ENCODE measurements at places on chromosomes 7 and 10. TPM values are rescaled to one million over a fixed set of nuclear protein-coding genes. Genes with fewer than 3 reads are reported as not detected.

- no peaks in the 10 kb centered on the region for H3K4me1 ChIP-seq
- H3K4me3 ChIP-seq: no peak overlapping the region
- no peaks in the 10 kb centered on the region for H3K36me3 ChIP-seq
- DNase-seq: no peak
- no peaks in the 10 kb centered on the region for H3K27me3 ChIP-seq
Measured at GRCh38 chr7:106165337-106165736, 53.2 kb upstream of the SYPL1 start.

GRCh38 chr7:94579470-94579869, 69.9 kb downstream of the CASD1 start:
- no peak overlapping the region for H3K4me3 ChIP-seq
- H3K27me3 ChIP-seq: no peaks in the 10 kb centered on the region
- DNase-seq: no peak
- no peak overlapping the region for H3K27ac ChIP-seq
- peaks cover 4% of the 10 kb centered on the region for H3K4me1 ChIP-seq

FANK1 gene
- 9.0 TPM for total RNA-seq

DNA sequence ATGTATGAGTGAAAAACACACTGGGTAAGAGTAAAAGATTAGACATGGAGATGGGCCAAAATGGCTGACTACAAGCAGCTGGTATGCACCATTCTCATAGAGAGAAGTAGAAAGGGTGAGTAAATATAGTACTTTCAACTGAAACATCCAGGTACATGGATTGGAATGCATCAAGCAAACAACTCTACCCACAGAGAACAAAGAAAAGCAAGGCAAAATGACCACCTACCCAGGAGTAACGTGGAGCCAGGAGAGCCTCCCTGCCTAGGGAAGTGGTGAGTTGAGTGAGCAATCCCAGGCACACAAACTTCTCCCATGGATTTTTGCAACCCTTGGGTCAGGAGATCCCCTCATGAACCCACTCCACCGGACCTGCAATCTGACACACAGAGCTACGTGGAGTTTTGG, 212.8 kb downstream of the PTN start:
- no peak overlapping the region for H3K4me3 ChIP-seq
- no peak for DNase-seq
- H3K27me3 ChIP-seq: no peaks in the 10 kb centered on the region

DNA sequence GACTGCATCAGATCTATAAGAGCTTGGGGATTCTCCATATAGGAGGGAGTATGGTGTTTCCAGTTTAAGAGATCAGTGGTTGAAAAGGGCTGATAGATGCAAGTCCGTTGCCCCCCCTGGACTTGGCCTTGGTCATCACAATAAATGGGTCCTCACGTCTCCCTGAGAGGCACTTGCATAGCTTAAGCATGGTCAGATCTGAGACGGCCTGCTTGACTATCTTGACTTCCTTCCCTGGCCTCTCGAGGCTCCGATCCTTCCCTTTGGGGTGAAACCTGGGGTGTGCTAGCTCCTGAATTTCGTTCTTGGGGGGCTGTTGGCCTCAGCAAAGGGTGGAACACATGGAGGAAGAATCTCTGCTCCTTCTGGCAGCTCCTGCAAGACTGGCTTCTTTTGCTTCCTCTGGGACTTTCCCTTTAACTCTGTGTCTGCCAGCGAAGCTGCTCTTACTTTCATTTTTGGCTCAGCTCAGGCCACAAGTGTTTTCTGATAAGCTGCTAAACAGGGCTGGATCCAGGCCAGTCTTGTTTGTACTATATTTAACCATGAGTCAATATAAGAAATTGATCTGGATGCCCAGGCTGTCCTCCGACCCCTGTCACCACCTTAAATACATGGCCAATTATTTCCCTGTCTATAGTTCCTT, 11.2 kb upstream of the ZNF485 start:
- no peak overlapping the region for H3K4me3 ChIP-seq
- no peak for DNase-seq
- H3K4me1 ChIP-seq: no peaks in the 10 kb centered on the region
- H3K27me3 ChIP-seq: no peaks in the 10 kb centered on the region

NKX2-3 gene
- total RNA-seq: not detected

C10orf53 gene
- not detected for total RNA-seq

GRCh38 chr10:96176985-96177384, 46.9 kb downstream of the ZNF518A start:
- no peak for DNase-seq
- H3K27me3 ChIP-seq: no peaks in the 10 kb centered on the region
- H3K36me3 ChIP-seq: no peaks in the 10 kb centered on the region
- H3K27ac ChIP-seq: no peak overlapping the region

AKR1C8 gene
- total RNA-seq: not detected

NEUROD6 gene
- total RNA-seq: not detected

ADAM12 gene
- 0.92 TPM for total RNA-seq

- DNase-seq: no peak
- H3K36me3 ChIP-seq: no peaks in the 10 kb centered on the region
- no peaks in the 10 kb centered on the region for H3K4me1 ChIP-seq
- no peaks in the 10 kb centered on the region for H3K27me3 ChIP-seq
- H3K4me3 ChIP-seq: no peak overlapping the region
Measured at GRCh38 chr7:138838166-138838565, 40.2 kb upstream of the ATP6V0A4 start.

DNA sequence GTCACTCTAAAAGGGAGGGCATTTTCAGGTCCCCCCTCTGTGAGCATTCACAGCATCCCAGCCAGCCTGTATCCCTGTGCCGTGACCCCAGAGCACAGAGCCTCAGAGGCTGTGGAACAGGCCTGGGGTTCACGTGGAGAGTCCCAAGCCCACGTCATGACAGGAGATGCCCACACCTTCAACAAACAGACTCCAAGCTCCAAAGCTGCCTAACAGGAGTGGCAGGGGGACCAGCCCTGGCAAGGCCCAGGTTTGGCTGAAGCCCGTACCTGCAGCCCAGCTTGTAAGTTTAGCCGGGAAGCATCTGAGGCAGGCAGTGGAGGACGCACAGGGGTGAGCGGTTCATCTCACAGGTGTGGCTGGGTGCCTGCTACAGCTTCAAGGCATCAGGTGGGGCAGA, 33.5 kb downstream of the LHPP start:
- no peak overlapping the region for H3K27ac ChIP-seq
- peaks cover 29% of the 10 kb centered on the region for H3K4me1 ChIP-seq
- DNase-seq: no peak
- no peak overlapping the region for H3K4me3 ChIP-seq
- no peaks in the 10 kb centered on the region for H3K36me3 ChIP-seq

DNA sequence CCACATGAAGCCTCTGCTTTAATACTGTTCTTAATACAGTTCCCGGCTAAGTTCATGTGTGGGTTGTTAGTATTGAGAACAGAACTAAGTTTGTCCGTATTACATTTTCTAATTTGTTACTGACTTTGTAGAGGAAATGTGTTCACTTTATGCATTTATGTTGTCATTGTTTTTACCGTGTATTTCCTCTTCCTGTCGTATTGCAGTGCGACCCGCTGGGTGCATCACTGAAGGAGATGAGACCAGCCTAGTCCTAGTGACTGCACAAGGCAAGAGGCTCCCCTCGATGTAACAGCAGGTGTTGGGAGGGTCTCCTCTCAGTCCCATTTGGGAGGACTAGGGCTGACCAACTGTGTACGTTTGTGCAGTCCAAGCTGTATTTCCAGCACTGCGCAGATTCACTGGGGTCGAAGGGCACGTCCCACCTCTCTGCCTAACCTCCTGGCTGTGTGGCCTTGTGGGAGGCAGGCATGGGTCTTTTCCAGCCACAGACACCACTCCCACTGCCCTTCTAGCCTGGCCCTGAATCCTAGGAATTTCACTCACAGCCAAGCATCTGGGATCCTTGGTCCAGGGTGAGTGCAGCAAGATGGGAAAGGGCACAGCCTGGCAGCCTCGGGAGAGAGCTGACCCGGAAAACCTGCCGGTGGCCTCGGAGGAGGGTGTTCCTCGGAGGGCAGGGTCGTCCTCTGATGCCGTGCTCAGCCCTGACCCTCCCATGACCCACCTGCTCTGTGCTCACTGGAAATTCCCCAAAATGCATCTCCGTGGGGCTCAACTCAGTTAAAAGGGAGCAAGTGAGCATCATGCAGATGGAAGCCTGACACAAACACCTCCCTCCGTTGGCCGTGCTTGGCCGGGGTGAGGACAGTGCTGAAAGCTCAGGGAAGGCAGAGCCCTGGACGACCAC, 63.9 kb upstream of the FAM20C start:
- no peak overlapping the region for H3K4me3 ChIP-seq
- H3K27me3 ChIP-seq: no peaks in the 10 kb centered on the region
- peaks cover 8% of the 10 kb centered on the region for H3K4me1 ChIP-seq
- H3K27ac ChIP-seq: no peak overlapping the region

DNA sequence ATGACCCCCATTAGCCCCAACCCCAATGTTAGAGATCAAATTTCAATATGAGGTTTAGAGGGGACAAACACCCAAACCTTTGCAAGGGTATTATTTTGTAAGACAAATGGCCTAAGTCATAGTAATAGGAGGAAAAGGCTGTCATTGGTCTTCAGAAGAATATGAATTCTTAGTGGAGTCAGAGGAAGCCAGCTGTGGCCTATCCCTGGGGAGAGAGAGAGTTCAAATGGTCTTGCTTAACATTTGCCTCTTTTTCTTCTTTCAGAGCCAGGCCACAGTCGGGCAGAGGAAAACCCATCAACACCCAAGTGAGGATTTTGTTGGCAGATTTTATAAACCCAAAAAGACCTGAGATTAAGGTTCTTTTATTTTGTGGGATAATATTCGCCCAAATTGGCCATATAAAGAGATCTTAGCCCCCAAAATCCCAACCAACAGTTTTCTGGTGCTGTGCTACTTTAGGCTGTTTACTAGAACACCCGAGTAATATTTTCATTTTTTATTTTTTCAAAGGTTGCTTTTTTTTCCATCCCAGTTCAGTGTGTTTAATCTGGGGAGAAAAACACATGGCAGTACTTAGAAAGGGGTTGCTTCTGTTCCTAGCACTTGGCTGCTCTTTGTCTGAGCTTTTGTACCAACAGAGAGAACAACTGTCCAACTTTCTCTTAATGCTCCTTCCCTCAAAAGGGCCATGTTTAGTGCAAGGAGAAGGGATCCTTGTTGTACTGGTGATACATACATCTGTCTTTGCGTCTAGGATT, 26.8 kb upstream of the ARMC3 start:
- no peaks in the 10 kb centered on the region for H3K36me3 ChIP-seq
- no peaks in the 10 kb centered on the region for H3K27me3 ChIP-seq
- no peak overlapping the region for H3K4me3 ChIP-seq

ANK3 gene
- 113 TPM for total RNA-seq

- peak overlapping the region; percentile 51 for H3K4me3 ChIP-seq
- H3K4me1 ChIP-seq: peaks cover 10% of the 10 kb centered on the region
- H3K27ac ChIP-seq: no peak overlapping the region
- H3K27me3 ChIP-seq: no peaks in the 10 kb centered on the region
Measured at GRCh38 chr10:133379801-133380666, 972 bp downstream of the PAOX start.

- no peaks in the 10 kb centered on the region for H3K27me3 ChIP-seq
- no peak overlapping the region for H3K4me3 ChIP-seq
- H3K36me3 ChIP-seq: peaks cover 8% of the 10 kb centered on the region
- no peak overlapping the region for H3K27ac ChIP-seq
Measured at GRCh38 chr10:43188702-43189101, 50.5 kb downstream of the CSGALNACT2 start.

PIP gene
- not detected for total RNA-seq

DNA sequence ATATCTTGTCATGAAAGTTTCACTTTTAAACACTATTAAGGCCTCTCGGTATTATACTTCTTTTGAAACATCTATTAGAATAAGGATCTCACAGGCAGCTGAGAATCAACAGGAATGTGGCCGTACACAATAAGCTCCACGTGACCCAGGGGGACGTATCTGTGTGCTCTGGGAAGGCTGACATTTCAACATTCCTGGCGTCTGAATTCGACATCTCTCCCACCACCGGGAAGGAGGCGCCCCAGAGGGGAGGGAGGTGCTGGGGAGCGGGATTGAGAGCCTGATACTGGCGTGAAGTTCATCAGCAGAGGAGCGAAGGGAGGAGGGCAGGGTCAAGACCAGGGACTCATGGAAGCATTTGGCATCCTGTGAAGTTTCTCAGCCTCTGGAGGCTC, 401.3 kb downstream of the DNAJB6 start:
- H3K4me1 ChIP-seq: no peaks in the 10 kb centered on the region
- H3K27me3 ChIP-seq: no peaks in the 10 kb centered on the region
- no peak overlapping the region for H3K27ac ChIP-seq
- no peak for DNase-seq
- H3K36me3 ChIP-seq: no peaks in the 10 kb centered on the region

DNA sequence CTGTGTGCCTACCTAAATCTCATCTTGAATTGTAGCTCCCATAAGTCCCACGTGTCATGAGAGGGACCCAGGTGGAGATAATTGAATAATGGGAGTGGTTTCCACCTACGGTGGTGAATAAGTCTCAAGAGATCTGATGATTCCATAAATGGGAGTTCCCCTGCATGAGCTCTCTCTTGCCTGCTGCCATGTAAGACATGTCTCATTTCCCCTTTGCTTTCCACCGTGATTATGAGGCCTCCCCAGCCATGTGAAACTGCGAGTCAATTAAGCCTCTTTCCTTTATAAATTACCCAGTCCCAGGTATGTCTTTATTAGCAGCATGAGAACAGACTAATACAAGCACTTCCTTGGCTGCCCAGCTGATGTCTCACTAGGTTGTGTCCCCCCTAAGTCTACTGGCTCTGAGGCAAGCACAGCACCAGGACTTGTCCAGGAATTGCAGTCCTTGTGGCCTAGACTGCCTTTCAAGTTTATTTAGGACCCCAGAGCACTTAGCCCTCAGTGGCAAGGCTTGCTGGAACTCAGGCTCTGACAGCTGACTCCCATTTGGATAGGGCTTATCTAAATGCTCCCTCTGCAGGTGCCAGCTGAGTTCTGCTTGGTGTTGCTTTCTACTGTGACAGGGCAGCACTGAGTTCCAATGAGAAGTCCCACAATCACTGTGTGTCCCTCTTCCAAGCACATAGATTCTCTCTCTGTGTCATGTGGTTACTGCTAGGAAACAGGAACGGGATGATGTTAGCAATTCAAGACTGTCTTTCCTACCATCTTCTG, 59.0 kb upstream of the TAS2R16 start:
- H3K27me3 ChIP-seq: no peaks in the 10 kb centered on the region
- no peak overlapping the region for H3K27ac ChIP-seq
- no peaks in the 10 kb centered on the region for H3K36me3 ChIP-seq
- no peak overlapping the region for H3K4me3 ChIP-seq

PPP1R17 gene
- not detected for total RNA-seq

DNA sequence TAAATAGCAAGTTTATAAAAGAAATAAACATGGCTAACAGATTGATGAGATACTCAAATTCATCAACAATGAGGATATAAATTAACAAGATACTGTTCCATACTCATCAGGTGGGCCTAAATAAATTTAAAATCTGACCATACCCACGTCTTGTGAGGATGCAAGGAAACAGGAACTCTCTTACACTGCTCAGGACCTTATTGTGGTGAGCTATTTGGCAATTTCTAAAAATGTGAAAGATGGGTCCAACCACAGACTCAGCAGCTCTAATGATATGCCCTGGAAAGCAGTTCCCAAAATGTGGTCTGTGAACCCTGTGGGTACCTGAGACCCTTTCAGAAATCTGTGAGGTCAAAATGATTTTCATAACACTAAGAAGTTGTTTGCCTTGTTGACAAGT, 21.5 kb downstream of the RPP38 start:
- H3K4me1 ChIP-seq: no peaks in the 10 kb centered on the region
- no peaks in the 10 kb centered on the region for H3K27me3 ChIP-seq
- no peak overlapping the region for H3K27ac ChIP-seq
- peaks cover 9% of the 10 kb centered on the region for H3K36me3 ChIP-seq
- no peak overlapping the region for H3K4me3 ChIP-seq
